Foreskin keratinocyte (primary cell): ENCODE measurements at places on chromosomes 5 and 9. TPM values are rescaled to one million over a fixed set of nuclear protein-coding genes. Genes with fewer than 3 reads are reported as not detected.

Gene C9
- total RNA-seq: not detected in 2 replicates

Gene TNPO1
- 107 and 115 TPM in 2 replicates for total RNA-seq

Gene TRMT10B
- 3.8 and 4.3 TPM in 2 replicates for total RNA-seq

Gene FUT7
- not detected in 2 replicates for total RNA-seq

Gene SLC34A3
- total RNA-seq: not detected in 2 replicates

Gene MARCOL
- total RNA-seq: not detected in 2 replicates

Gene RFK
- total RNA-seq: 19.8 and 22.4 TPM in 2 replicates

Gene ARHGEF39
- 4.0 and 4.8 TPM in 2 replicates for total RNA-seq

Gene TAF11L5
- total RNA-seq: not detected in 2 replicates

Gene AFAP1L1
- 16.5 and 16.6 TPM in 2 replicates for total RNA-seq

Gene ACSL6
- total RNA-seq: 0.07 TPM in 2 replicates

Gene GTF2H2
- total RNA-seq: 16.7 and 22.6 TPM in 2 replicates

Gene PURA
- 8.7 and 9.2 TPM in 2 replicates for total RNA-seq

Gene PNPLA7
- 0.07 and 0.10 TPM in 2 replicates for total RNA-seq

DNA sequence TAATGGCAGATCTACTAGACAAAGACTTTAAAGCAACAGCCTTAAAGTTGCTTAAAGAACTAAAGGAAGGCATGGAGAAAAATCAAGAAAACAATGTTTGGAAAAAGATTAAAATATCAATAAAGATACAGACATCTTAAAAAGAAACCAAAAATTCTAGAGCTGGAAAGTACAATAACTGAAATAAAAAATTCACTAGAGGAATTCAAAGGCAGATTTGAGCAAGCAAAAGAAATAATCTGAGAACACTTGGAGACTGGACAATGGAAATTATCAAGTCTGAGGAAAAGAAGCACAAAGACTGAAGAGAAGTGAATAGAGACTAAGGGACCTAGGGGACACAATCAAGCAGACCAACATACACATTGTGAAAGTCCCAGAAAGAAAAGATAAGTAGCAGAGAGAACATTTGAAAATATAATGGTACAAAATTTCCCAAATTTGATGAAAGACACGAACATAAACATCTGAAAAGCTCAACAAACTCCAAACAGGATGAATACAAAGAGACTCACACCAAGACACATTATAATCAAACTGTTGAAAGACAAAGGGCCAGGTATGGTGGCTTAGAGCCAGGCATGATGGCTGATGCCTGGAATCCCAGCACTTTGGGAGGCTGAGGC, 26.3 kb downstream of the SIL1 start:
- DNase-seq: no peak

- DNase-seq: no peak
These were observed 10.6 kb upstream of the TENT4A start for GRCh38 chr5:6702633-6703032.

- no peak for DNase-seq
These were observed 10.0 kb upstream of the CRB2 start for GRCh38 chr9:123346026-123346425.

GRCh38 chr5:143922718-143923117, 110.8 kb downstream of the HMHB1 start:
- DNase-seq: peak; percentile 46

- no peak for DNase-seq
These were observed 1223.9 kb downstream of the FOXD4L5 start for GRCh38 chr9:64061013-64061627.

DNA sequence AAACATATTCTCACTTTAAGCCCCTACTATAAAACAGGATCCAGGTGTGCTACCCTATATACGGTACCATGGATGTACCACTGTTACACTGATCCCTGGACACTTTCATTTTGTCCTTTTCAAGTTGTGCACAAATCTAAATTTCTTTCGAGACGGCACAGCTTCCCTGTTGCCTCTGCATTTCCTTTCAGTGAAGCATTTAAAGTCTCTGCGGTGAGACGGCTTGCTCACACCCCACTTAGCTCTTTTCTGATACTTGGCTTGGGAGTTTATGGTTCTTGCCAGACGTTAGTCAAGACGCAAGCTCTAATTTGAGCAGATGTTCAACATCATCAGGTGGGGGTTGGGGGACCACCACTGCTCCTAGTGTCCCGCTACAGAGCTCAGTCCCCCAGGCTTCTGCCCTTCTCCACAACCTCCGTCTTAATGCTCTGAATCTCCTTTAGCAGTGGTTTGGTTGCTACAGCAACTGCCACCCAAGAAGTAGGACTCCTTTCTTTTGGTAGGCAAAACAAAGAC, 15.8 kb downstream of the F2RL2 start:
- no peak for DNase-seq

DNA sequence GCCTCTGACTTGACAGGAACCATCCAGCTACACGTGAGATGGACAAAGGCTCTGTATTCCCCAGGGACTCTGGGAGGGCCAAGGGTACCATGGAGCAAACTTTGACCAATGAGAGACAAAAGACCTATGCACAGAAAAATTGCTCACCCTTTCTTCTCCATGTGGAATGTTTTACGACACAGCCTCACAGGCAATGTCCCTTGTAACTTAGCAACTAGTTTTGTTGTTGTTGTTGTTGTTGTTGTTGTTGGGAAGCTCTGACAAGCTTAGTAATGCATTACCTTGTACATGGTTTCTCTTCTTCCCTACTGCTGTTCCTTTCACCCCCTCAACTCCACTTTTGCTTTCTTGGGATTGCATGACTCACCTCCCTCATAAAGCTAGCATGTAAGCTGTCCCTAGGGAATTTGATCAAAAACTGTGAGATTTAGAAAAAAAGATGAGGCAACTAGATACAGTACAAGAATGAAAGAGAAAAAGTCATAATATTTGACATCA, 550.9 kb downstream of the RAB3C start:
- DNase-seq: peak; percentile 20

GRCh38 chr5:111847052-111847925, 90.3 kb upstream of the NREP start:
- DNase-seq: no peak

DNA sequence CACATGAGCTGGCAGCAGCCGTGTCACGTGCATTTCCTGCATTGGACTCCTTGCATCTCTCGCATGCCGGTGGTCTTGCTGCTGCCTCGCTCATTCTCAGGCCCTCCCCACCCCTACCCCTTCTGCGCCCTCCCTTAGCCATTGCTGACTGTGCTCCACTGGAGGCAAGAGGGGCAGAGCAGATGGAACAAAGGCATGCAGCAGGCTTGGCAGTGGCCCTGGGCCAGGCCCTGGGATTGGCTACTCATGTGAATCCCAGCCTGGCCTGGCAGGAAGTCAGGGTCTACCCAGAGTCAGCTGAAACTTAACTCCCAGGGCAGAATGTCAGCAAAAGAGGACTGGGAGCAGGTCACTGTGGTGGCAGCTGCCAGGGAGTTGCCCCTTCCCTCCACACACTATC, 62.3 kb downstream of the TSTD2 start:
- no peak for DNase-seq

GRCh38 chr5:120769312-120769872, 305.3 kb downstream of the PRR16 start:
- DNase-seq: no peak

GRCh38 chr9:92476962-92477361, 5.3 kb downstream of the ASPN start:
- no peak for DNase-seq

DNA sequence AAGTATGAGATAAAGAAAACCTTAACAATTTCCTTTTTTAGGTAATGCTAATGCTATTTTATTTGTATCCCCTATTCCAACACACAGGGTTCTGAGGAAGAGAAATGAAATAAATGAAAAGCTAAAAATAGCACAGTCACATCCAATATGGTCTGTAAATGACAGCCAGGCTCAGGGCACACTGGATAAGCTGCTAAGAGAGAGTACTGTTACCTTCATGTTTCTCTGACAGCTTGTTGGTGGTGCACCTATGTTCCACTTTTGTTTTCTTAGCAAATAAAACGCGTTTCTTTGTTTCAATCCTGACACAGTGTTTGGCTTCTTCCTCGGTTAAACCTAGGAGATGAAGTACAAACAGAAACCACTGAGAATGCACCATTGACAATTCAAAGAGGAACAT, 41.3 kb downstream of the C6 start:
- DNase-seq: no peak

DNA sequence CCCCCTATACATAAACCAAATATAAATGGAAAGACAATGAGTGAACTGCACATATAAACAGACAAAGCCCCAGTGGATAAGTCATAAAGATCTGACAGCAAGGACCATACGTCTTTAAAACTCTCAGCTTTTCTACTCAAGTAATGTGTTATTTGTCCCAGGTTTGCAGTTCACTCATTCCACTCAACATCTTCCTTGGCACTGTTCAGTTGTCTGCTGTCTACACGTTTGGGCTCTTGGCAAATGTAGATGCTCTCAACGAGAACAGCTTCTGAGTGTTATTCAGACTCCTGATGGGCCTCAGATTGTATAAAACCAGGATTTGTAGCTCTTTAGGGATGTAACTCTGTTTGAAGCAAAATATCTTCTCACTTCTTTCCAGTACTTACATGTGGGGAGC, 198.2 kb upstream of the SEMA6A start:
- no peak for DNase-seq

- DNase-seq: peak; percentile 63
These were observed 1983.0 kb upstream of the C9orf72 start for GRCh38 chr9:29556317-29556716.
